Body of pancreas (tissue), 4 donors: ENCODE measurements at places on chromosomes 4 and X. TPM values are rescaled to one million over a fixed set of nuclear protein-coding genes. Genes with fewer than 3 reads are reported as not detected.

DNA sequence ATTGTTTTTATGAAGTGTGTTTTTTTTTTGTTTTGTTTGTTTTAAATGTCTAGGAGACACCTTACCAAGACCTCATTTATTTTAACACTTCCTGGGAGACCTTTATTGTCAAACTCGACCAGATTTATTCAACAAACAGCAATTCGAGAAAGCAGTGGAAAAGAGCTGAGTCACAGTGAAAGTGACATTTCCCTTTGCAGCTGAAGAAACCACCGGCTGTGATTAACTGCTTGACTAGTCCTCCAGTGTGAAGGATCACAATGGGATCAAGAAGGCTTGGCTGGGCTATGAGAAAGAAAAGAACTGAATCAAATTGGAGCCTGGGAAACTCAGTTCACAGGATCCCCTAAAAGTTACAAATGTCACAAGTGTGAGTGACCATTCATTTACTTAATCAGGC, 11.9 kb upstream of the ADH7 start:
- no peak overlapping the region for H3K27ac ChIP-seq
- DNase-seq = peak; percentile 29

GRCh38 chrX:18620349-18620748, 51.6 kb downstream of the RS1 start:
- H3K4me1 ChIP-seq = peaks cover 61% of the 10 kb centered on the region
- no peak overlapping the region for H3K4me3 ChIP-seq
- peak; percentile 48 for DNase-seq
- peak overlapping the region; percentile 76 for H3K27ac ChIP-seq

ASMT gene
- not detected for total RNA-seq

- H3K4me1 ChIP-seq = no peaks in the 10 kb centered on the region
- no peaks in the 10 kb centered on the region for H3K27me3 ChIP-seq
- no peak overlapping the region for H3K27ac ChIP-seq
- H3K4me3 ChIP-seq = no peak overlapping the region
- no peak for DNase-seq
These were observed 11.3 kb upstream of the APLN start for GRCh38 chrX:129665916-129666644.

DNA sequence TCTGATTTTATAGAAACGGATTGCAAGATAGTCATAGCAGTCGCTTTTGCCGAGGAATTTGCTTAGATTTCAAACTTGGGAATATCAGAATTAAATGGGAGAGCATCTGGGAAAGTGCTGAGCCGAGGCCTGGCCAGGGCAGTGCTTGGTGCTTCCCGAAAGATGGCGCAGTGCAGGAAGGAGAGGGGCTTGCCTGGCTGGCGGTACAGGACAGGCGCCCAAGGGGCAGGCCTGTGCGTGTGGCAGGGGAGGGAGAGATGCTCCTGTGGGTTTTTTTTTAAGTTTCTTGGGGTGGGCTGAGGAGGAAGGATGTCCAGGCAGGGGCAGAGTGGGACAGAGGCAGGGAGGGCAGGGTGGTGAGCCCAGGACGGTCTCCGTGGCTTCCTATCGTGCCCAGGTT, 241.1 kb downstream of the AFAP1 start:
- H3K36me3 ChIP-seq = no peaks in the 10 kb centered on the region
- no peaks in the 10 kb centered on the region for H3K4me1 ChIP-seq
- H3K27ac ChIP-seq = no peak overlapping the region
- no peaks in the 10 kb centered on the region for H3K27me3 ChIP-seq
- DNase-seq = no peak

GRCh38 chr4:98195005-98195404, 51.7 kb upstream of the STPG2 start:
- H3K36me3 ChIP-seq = no peaks in the 10 kb centered on the region
- no peak overlapping the region for H3K4me3 ChIP-seq
- no peaks in the 10 kb centered on the region for H3K4me1 ChIP-seq
- H3K27me3 ChIP-seq = no peaks in the 10 kb centered on the region
- DNase-seq = no peak

ARHGAP36 gene
- not detected for total RNA-seq

- peaks cover 14% of the 10 kb centered on the region for H3K4me1 ChIP-seq
- H3K4me3 ChIP-seq = no peak overlapping the region
- no peaks in the 10 kb centered on the region for H3K36me3 ChIP-seq
- DNase-seq = no peak
These were observed 55.0 kb downstream of the PAPSS1 start for GRCh38 chr4:107665001-107665400.

DNA sequence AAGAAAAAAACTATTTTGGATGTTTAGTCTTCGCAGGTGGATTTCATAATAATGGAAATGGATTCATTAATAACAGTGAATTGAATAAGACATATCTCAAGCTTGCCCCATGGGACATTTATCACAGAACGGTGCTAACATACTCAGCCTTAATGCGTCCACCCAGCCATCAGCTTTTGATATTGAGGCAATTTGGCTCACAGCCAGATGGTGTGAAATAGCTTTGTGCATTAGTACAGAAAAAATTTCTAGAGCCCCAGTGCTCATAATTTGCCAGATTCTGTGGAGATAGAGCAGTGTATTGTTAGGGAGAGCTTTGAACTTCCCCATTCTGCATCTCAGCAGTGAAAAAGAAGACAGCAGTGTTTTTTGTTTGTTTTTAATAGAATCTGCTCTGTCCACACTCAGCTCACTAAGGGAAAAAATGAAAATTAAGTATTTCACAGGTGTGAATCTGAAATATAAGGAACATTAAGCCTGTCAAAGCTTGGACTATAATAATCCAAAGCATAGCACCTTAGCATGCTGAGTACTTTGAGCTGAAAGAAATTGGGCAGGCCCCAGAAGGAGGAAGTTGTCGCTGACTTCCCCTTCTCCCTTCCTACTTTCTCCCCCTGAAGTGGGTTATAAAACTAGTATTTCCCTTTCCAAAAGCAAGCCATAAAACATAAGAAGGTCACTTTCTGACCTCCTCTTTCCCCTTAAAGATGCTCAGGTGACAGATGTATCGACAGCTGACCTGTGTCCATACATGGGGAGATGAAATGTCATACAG, 295.8 kb downstream of the MAGEB5 start:
- H3K4me3 ChIP-seq = no peak overlapping the region
- no peaks in the 10 kb centered on the region for H3K36me3 ChIP-seq
- no peaks in the 10 kb centered on the region for H3K4me1 ChIP-seq
- no peak overlapping the region for H3K27ac ChIP-seq

GRCh38 chr4:136922066-136922465, 610.2 kb downstream of the PCDH18 start:
- H3K27me3 ChIP-seq = no peaks in the 10 kb centered on the region
- DNase-seq = no peak
- no peaks in the 10 kb centered on the region for H3K36me3 ChIP-seq
- no peaks in the 10 kb centered on the region for H3K4me1 ChIP-seq
- H3K4me3 ChIP-seq = no peak overlapping the region
- H3K27ac ChIP-seq = no peak overlapping the region

SNX25 gene
- 16.6 TPM for total RNA-seq

GRCh38 chr4:87360338-87360935, 30.6 kb downstream of the HSD17B11 start:
- DNase-seq = peak; percentile 28
- no peak overlapping the region for H3K4me3 ChIP-seq
- peaks cover 69% of the 10 kb centered on the region for H3K4me1 ChIP-seq
- no peaks in the 10 kb centered on the region for H3K36me3 ChIP-seq
- no peaks in the 10 kb centered on the region for H3K27me3 ChIP-seq
- H3K27ac ChIP-seq = no peak overlapping the region

DNA sequence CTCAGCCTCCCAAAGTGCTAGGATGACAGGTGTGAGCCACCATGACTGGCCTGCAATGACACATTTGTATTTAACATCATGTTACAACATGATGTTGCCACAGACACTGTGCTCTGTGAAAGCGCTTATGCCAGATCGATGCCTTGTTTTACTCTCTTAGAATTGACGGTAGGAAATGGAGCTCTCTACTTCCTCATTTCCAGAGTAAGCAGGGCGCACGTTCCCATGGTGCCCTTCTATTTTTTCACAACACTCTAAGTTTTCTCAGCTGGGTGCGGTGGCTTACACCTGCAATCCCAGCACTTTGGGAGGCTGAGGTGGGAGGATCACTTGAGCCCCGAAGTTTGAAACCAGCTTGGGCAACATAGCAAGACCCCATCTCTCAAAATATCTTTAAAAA, 60.7 kb upstream of the DHRSX start:
- H3K4me3 ChIP-seq = no peak overlapping the region
- no peak for DNase-seq
- H3K36me3 ChIP-seq = no peaks in the 10 kb centered on the region
- H3K27me3 ChIP-seq = no peaks in the 10 kb centered on the region
- H3K4me1 ChIP-seq = no peaks in the 10 kb centered on the region
- no peak overlapping the region for H3K27ac ChIP-seq

TTC29 gene
- total RNA-seq = not detected

GRCh38 chr4:102105983-102106382, 239.3 kb downstream of the SLC39A8 start:
- no peaks in the 10 kb centered on the region for H3K27me3 ChIP-seq
- no peak overlapping the region for H3K4me3 ChIP-seq
- DNase-seq = no peak
- no peak overlapping the region for H3K27ac ChIP-seq
- H3K4me1 ChIP-seq = no peaks in the 10 kb centered on the region

MAGEA6 gene
- not detected for total RNA-seq

TMEM31 gene
- not detected for total RNA-seq

GRCh38 chr4:95272036-95272435, 276.7 kb downstream of the UNC5C start:
- H3K27me3 ChIP-seq = no peaks in the 10 kb centered on the region
- no peaks in the 10 kb centered on the region for H3K4me1 ChIP-seq
- no peaks in the 10 kb centered on the region for H3K36me3 ChIP-seq
- no peak for DNase-seq
- no peak overlapping the region for H3K4me3 ChIP-seq
